T follicular helper cell (primary cell): ENCODE measurements at places on chromosomes 12 and 14.

- DNase-seq, result no peak
These were observed 113.6 kb upstream of the ATF1 start for GRCh38 chr12:50650285-50650684.

DNA sequence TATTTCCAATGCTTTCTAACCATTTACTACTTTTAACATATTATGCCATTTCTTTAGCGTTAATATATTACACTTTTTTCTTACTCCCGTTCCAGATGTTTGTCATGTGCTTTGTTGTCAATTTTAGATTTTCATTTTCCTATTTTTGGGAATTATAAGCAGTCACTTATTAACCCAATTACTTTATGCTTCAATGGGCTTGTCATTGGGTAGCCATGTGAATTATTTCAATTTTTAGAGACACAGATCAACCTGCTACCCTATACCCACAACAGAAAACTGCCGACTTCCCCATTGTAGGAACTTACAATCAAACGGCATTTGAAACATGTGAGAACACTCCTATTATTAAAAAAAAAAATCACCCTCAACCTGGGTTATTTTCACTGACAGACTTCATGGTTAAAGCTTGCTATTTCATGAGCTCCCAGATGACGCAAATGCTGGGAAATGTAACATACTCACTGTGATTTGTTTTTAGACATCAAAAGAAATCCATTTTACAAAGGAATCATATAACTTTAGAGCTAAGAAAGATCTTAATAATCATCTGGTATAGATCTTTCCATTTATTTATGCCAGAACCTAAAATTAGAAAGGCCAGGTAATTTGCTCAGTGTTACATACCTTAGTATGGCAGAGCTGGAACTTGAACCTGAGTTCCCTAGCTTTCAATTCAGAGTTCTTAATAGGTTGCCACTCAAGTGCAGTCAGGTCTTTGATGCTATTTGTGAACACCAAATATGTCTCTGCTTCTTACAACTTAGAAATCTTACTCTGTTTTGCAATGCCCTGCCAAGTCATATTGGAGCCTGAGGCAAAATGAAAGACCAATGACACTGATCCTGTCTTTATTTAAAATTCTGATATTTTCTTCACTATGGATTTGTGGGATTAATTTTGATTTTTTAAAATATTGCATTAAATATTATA, 340.4 kb downstream of the RAD51B start:
- DNase-seq, result no peak

- no peak for DNase-seq
These were observed 33.7 kb upstream of the GLIPR1 start for GRCh38 chr12:75446857-75447256.

GRCh38 chr14:59848671-59849070, 21.9 kb downstream of the RTN1 start:
- DNase-seq, result no peak

GRCh38 chr14:31752867-31753661, 191.9 kb downstream of the NUBPL start:
- no peak for DNase-seq

- no peak for DNase-seq
These were observed 41.6 kb downstream of the LRRC74A start for GRCh38 chr14:76867516-76868453.
